Breast epithelium (tissue), 4 donors: ENCODE measurements at places on chromosomes 2 and 18. TPM values are rescaled to one million over a fixed set of nuclear protein-coding genes. Genes with fewer than 3 reads are reported as not detected.

DNA sequence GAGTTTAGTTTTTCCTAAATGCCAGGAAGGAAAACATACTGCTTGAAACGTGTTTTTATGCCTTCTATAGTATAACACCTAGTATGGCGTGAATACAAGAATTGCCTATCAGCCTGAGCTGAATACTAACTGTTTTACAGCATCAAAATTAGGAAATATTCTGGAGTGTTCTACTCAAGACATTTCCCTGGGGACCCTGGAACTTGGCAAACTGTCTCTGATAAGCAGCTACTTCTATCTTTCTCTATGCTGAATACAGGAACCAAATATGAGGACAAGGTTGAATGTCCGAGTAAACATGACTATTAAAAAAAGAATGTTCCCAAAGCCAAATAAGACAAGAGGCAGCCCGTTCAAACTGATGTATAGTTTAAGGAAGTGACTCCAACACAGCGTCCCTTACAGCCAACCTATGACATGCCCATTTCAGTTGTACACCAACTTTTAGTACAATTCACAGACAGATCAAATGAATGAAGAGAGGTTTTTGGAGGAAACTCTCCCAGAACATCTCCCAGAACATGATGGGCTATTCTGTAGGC, 951.3 kb upstream of the ACVR2A start:
- no peak for DNase-seq

DNA sequence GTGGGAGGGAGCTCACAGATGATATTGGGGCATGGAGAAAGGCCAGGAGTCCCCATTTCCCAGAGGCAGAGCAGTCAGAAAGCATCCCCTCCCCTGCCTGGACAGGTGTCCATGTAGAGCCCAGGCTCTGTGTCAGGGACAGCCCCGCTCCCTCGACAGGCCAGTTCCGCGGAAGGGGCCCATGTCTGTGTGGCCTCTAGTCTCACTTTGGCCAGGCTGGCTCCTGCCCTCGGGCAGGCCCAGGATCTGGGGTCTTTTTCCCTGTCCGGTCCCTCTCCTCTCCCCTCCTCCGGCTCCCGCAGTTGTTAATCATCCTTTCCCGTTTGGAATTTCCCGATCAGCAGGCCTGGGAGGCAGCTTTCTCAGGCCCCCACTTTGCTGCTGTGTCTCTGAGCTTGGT, 20.4 kb upstream of the PDIA6 start:
- DNase-seq: no peak

- DNase-seq: no peak
Observed at GRCh38 chr2:232382331-232383225, 4.0 kb downstream of the ALPP start.

The HOXD1 gene
- total RNA-seq: 0.15 TPM

DNA sequence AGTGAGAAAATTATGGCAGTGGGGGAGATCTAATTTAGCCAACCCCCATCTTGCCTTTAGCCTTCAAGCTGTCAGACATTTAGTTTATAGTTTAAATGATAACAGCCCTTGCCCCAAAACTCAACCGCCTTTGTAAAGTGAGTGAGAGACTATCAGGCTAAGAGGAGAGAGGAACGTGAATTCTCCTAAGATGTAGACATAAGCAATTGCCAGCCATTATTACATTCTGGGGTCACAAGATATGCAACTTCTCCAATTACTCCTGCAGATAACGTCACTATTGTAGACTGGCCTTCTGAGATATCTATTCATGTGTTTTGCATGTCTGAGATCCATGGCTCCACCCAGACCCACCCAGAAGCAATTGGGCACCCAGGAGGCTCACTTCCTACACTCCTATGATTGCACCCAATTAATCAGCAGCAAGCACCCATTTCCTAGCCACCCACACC, 307.3 kb downstream of the NBAS start:
- no peak for DNase-seq

DNA sequence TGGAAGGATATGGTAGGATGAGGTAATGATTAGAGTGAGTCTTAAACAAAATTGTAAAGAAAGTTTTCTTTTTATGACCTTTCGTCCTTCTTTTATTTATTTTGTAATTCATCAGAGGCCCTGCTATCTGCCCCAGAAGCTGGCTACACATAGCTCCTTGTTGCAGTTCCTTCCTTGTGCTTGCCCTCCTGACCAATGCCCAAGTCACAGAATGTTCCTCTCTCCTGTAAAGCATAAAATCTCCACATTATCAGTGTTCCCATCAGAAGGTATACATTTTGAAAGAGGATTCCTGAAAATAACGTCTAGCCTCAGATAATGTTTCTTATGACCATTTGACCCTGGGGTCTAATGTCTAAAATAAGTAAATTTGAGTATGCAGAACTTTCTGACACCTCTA, 78.3 kb downstream of the RND3 start:
- DNase-seq: no peak
